ENCODE measurements at places on chromosomes 3 and 15. TPM values are rescaled to one million over a fixed set of nuclear protein-coding genes. Genes with fewer than 3 reads are reported as not detected.

The LRRN1 gene
- 1.4 TPM for total RNA-seq

The CHRNA7 gene
- total RNA-seq = 0.24 TPM

The LARP6 gene
- not detected for total RNA-seq

The GCNT3 gene
- total RNA-seq = not detected

The PRICKLE2 gene
- not detected for total RNA-seq

The LRRC49 gene
- not detected for total RNA-seq

The UBE2E2 gene
- total RNA-seq = 11.8 TPM

The GLDN gene
- not detected for total RNA-seq

The POC1A gene
- total RNA-seq = 32.3 TPM

The BFSP2 gene
- total RNA-seq = 0.42 TPM
